Metanephros (tissue), 2 donors: ENCODE measurements at places on chromosomes 11 and 22. TPM values are rescaled to one million over a fixed set of nuclear protein-coding genes. Genes with fewer than 3 reads are reported as not detected.

PAMR1 gene
- 18.7 TPM for total RNA-seq

MYH9 gene
- total RNA-seq: 324 TPM

SLC7A4 gene
- 1.3 TPM for total RNA-seq

LYVE1 gene
- total RNA-seq: 43.6 TPM

OR8D4 gene
- total RNA-seq: not detected

ABCC8 gene
- 4.5 TPM for total RNA-seq

SLC29A2 gene
- total RNA-seq: 10.5 TPM

GRK3 gene
- 10.6 TPM for total RNA-seq

DNAJB7 gene
- not detected for total RNA-seq

PITPNM1 gene
- total RNA-seq: 60.2 TPM

TMEM45B gene
- 17.3 TPM for total RNA-seq

NAALAD2 gene
- 24.2 TPM for total RNA-seq
